ENCODE measurements at places on chromosomes 1 and 21.

GRCh38 chr1:201181726-201182125 lies 8.9 kb upstream of the IGFN1 start:
- DNase-seq, result no peak

DNA sequence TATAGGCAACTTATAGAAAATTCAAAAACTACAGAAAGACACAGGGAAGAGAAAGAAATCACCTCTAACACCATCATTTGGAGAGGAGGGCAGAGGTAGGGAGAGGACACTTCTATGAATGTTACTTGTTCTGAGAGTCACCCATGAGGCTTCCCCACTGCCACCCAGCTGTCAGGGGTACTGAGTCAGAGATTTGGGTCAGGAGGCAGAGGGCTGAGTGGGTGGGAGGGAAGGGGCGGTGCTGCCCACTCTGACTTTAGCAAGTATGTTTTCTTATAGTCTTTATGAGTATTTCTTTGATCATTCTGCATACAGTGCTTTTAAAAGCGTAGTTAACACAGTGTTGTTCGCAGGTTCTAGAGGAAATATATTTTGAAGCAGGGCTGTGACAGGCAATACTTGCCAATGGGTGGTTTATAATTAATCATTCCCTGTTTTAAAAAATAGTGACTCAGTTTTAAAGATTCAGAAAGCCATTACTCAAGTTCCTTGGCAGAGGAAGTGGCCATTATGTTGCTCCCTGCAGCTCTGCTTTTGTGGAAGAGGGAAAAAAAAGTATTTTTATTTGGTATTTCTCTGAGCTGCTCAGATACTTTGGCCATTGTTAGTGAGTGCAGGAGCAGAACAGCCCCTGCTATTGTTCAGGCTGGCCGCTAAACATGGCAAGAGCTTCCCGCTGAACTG lies 18.3 kb downstream of the IL6R start:
- DNase-seq, result peak; percentile 68

- DNase-seq, result peak; percentile 42
Measured at GRCh38 chr1:224381880-224382548, 25.3 kb downstream of the CNIH4 start.

DNA sequence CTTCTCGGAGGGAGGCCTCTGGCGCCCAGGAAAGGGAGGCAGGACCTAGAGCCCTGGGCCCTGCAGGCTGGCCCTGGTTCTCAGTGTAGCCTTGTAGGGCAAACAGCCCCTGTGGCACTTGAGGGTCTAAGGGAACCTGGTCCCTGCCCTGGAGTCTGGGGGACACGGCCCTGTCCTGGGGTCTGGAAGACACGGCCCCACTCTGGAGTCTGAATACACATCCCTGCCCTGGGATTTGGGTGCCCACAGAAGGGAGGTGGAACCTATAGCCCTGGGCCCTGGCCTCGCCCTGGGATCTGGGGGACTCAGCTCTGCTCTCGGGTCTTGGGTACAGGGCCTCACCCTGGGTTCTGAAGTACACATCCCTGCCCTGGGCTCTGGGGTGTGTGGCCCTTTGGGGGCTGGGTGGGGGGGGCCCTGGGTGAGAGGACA lies 97.9 kb downstream of the OBSCN start:
- DNase-seq, result no peak

GRCh38 chr21:39696618-39697017 lies 48.4 kb upstream of the IGSF5 start:
- no peak for DNase-seq

DNA sequence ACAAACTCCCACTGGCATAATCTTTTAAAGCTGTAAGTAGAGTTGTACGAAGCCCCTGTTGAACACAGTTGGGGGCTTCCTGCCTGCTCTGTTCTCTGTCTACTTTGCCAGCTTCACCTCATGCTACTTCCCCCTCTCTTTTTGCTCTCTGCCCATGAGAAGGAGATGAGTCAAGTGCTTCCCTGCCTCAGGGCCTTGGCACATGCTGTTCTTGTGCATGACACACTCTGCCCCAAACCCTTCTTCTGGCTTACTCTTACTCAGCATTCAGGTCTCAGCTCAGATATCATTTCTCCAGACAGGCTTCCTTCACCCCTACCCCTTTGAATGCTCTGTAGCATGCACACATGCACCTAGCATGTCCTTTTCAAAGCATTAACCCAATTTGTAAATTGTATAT lies 208.8 kb downstream of the FOXD2 start:
- DNase-seq, result no peak

DNA sequence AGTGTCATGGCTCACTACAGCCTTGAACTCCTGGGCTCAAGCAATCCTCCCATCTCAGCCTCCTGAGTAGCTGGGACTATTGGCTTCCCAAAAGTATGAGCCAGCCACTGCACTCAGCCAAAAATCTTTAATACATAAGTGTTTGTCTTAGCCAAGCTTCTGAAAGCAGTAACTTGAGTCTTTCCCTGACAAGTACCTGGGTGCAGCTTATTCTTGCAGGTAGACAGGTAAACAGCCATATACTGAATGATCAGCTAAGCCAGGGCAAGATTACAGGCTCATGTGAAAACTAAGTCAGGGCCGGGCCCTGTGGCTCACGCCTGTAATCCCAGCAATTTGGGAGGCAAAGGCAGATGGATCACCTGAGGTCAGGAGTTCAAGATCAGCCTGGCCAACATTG lies 7.8 kb downstream of the MEAF6 start:
- DNase-seq, result no peak

DNA sequence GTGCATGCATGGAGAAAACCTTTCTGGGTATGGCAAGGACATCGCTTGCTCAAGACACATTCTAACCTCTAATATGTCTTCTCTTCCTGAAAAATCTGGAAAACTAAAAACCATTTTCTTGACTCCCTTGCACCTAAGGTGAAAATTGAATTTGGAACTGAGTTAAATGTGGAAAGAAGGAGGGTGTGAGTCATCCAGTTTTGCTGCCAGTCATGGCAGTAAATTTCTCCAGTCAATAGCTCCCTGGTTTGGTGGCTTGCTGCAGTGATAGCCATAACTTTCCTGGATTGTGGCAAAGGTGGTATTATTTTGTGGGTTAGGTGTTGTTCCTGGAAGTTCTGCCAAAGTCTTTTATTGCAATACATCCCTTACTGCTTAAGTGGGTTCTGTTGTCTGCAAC lies 2.5 kb downstream of the ZCCHC17 start:
- DNase-seq, result no peak

DNA sequence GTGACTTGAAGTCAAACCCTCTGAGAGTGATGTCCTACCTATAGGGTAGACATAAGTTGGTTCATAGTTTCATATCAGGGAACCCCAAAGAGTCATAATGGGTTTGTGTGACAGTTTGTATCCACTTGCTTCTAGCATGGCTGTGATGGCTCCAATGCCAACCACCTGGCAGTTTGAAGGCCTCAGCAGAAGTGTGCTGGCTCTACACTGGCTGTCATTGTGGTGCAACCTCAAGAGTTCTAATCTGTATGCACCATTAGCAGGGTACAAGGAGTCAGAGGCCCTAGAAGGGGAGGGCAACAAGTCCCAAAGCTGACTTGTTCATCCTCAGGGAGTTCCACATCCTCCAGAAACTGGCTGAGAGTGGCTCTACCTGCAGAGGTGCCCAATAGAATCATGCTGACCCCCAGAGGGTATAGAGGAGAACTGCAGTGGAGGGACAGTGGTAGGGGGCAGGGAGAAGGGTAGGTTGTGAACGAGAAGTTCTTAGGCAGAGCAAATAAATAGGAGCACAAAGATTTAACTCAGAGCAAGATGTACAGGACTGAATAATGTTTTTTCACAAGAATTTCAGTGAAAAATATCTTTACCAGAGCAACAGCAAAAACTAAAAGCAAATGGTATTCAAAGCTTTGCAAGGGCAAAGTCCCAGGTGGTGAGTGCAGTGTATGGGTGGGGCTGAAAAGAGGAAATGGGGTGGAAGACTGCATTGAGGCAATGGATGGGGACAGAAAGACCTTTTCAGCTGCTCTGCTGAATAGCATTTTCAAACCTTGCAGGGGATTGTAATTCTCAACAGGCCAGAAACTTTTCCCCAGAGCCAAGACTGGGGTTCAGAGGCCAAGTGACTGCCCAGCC lies 3.2 kb downstream of the FCRL2 start:
- no peak for DNase-seq

DNA sequence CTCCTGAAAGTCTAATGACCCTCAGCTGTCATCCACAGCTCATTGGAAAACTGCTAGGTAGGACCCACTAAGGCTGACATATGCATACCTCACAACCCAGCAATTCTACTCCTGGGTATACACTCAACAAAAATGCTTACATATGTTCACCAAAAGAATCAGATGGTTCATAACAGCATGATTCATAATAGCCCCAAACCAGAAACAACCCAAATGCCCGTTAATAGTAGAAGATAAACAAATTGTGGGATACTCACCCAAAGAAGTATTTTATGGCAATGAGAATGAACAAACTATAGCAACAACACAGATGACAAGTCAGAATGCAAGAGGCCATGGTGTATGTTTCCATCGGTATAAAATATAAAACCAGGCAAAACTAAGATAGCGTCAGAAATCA lies 124.6 kb downstream of the HLCS start:
- DNase-seq, result no peak

DNA sequence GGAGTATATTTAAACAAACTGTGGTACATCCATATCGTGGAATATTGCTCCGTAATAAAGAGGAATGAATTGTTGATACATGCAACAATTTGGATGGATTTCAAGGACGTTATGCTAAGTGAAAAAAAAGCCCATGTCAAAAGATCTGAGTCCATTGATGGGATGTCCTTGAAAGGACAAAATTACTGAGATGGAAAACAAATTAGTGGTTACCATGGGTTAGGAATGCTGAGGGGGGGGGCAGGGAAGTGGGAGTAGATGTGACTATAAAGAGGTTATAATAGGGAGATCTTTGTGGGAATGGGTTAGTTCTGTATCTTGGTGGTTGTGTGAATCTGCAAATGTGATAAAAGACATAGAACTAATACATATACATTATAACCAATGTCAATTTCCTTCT lies 409.3 kb downstream of the SRGAP2C start:
- DNase-seq, result no peak

- DNase-seq, result no peak
Measured at GRCh38 chr1:23133587-23133986, 35.1 kb downstream of the LUZP1 start.
